WTC11 (cell line): ENCODE measurements at places on chromosomes 4 and X. TPM values are rescaled to one million over a fixed set of nuclear protein-coding genes. Genes with fewer than 3 reads are reported as not detected.

The HSFX3 gene
- total RNA-seq = not detected in 3 replicates

The ART3 gene
- total RNA-seq = 0.27 to 0.59 TPM in 2 of 3 replicates, not detected in the other

The IL2RG gene
- total RNA-seq = 0.37 to 1.2 TPM (median 0.94 TPM) in 3 replicates

The ZMAT1 gene
- total RNA-seq = 3.0 to 3.7 TPM (median 3.5 TPM) in 3 replicates

The IDUA gene
- total RNA-seq = 8.5 to 9.7 TPM (median 8.7 TPM) in 3 replicates

The GRID2 gene
- 24.6 to 26.8 TPM (median 25.5 TPM) in 3 replicates for total RNA-seq

The PABPC1L2A gene
- 0.39 to 1.1 TPM (median 0.83 TPM) in 3 replicates for total RNA-seq

The UVSSA gene
- total RNA-seq = 36.9 to 41.5 TPM (median 40.4 TPM) in 3 replicates

- DNase-seq = peak; percentile 59
These were observed 100.1 kb downstream of the REPS2 start for GRCh38 chrX:17046478-17047097.

DNA sequence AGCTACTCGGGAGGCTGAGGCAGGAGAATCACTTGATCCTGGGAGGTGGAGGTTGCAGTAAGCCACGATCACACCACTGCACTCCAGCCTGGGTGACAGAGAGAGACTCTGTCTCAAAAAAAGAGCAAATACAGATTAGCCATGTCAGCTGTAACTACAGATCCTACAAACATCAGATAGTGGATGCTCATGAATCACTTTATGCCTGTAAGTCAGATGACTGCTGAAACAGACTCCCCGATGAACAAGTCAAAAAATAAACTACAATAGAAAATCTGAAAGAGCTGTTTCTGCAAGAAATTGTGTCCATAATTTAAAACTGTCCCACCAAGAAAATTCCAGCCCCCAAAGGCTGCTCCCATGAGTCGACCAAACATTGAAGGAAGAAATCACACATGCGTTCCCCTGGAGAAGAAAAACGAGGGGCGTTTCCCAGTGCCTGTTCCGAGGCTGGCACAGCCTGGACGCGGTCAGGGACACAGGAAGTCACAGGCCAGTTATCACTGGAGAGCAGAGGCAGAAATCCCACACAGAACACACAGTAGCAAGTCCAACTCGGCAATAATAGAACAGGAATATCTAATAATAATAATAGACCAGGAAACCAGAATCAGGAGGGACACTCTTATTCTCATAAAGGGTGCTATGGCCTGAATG, 30.0 kb upstream of the GTPBP6 start:
- DNase-seq = no peak

DNA sequence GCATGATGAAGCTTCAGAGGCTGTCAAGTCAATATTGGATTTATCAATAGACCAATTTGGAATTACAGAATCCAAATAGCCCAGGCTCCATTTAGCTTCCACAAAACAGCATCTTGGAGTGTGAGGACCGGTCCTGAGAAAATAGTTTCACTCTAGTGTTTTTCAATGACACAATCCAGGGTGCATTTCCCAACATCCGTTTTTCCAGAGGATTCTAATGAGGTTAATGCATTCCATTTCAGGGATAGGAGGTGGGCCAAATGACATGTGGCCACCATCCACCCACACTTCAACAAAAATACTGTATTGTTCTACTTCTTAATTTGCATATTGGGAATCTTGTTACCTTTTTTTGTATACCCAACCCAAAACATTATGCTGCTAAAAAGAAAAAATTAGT, 229.8 kb upstream of the LDB2 start:
- DNase-seq = no peak

DNA sequence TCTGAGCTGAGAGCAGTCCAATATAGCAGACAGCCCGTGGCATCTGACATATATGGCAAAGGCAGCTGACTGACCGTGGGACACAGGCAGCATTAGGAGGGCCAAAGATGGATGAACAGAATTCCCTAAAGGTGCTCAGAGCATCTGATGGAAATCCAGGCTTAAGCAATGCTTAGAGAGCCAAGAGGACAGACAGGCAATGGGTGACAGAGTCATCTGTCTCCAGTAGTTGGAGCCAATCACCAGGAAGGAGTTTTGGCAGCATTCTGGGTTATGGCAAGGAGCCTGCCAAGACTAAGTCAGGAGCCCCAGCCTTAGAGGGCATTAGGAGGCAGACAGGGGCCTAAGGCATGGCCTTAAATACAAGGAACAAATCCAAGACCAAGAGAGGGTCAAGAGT, 153.3 kb upstream of the USP9X start:
- no peak for DNase-seq

- no peak for DNase-seq
These were observed 27.7 kb downstream of the UVSSA start for GRCh38 chr4:1374706-1375045.

DNA sequence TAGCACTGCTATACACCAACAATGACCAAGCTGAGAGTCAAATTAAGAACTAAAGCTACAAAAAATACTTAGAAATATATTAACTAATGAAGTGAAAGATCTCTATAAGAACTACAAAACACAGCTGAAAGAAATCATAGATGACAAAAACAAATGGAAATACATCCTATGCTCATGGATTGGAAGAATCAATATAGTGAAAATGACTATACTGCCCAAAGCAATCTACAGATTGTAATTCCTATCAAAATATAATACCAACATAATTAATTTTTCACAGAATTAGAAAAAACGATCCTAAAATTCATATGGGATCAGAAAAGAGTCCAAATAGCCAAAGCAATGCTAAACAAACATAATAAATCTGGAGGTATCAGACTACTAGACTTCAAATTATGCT, 87.8 kb downstream of the STARD8 start:
- DNase-seq = no peak

DNA sequence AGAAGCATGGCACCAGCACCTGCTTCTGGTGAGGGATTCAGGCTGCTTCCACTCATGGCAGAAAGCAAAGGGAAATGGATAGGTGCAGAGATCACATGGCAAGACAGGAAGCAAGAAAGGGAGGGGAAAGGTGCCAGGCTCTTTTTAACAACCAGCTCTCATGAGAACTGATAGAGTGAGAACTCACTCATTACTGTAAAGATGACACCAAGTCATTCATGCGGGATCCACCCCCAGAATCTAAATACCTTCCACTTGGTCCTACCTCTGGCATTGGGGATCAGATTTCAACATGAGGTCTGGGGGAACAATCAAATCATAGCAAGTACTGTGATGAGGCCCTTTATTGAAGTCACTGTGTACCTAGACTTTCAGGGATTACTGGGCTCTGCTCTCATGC, 72.0 kb upstream of the PRDM5 start:
- DNase-seq = no peak

GRCh38 chrX:153469811-153470410, 465 bp downstream of the HAUS7 start:
- DNase-seq = peak; percentile 29

- no peak for DNase-seq
These were observed 68.3 kb upstream of the ATOH1 start for GRCh38 chr4:93760284-93760683.

- DNase-seq = no peak
These were observed 87.8 kb upstream of the BMPR1B start for GRCh38 chr4:94669672-94670664.

- no peak for DNase-seq
These were observed 195.7 kb upstream of the GK2 start for GRCh38 chr4:79603681-79604080.

GRCh38 chr4:112213856-112214255, 17.7 kb upstream of the AP1AR start:
- DNase-seq = no peak

DNA sequence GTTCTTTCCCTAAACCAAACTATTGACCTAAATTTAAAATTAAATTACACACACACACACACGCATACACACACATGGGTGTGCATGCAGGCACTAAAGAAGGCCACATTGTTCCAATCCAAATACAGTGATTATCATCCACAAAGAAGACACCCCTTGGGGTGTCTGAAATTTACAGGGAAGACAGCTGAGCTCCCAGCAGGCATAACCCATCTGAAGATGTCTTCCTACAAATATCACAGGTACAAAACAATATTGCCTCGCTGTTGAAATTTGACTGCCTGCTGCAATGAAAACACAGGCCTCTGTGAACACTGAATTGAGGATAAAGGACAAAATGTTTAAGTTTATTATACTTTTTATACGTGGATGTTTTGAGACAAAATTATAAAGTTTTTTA, 50.2 kb upstream of the SLC7A11 start:
- DNase-seq = no peak

DNA sequence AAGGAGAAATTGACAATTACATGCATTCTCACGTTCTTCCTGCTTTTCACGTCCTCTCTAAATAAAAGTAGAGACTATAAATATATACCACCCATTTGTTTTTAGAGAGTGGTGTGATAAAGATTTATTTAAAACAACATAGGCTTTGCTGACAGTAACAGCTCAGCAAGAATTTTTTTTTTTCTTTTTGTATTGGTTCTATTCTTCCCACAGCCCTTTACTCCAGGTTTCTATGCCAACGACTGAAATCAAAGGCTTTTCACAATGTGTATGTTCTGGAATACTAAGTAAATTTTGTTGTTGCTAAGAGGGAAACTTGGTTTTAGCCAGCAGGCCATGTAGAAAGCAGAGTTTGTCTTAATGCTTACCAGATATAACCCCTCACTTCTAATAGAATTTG, 43.4 kb downstream of the MAOA start:
- no peak for DNase-seq

GRCh38 chr4:3418029-3418762, 23.6 kb upstream of the HGFAC start:
- peak; percentile 63 for DNase-seq

GRCh38 chr4:1715002-1715758, 3.1 kb upstream of the SLBP start:
- no peak for DNase-seq

DNA sequence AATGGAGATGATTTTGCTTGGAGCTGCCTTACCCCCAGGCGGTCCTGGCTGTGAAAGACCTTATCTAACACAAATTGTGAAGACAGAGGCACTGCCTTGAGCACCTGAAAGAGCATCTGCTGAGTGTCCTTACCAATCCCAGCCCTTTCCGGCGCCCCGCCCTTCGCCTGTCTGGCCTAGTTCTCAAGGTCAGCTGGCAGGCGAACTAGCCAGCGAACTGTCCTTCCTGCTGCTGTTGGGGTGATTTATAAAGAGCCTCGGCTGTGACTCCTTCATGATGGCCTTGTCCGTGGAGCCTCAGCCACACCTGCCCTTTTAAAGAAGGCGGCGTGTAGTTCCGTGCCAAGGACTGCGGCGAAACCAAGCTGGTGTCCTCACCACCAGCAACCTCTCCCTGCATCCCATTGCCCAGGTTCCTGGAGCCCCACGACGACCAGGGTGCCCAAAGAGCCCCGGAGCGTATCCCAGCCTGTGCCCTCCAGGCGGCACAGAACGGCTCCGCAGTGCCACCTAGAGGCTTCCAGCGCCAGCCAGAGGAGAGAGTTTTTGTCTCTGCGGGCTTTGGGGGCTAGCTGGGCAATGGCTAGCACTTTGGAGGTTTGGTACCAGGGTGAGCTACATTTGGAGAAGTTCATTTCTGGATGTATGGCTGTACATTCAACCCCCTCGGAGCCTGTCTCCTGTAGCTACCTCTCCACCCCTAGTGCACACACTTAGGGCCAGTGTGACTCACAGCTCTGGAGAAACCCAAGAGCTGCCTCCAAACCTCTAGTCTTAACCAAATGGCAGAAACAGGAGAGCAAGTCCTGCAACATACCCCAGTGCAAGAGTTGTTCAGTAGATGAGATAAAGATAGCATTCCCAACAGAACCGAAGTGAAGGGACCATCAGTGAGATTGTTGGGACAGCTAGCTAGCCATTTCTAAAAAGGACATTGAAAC, 36.8 kb upstream of the VMA21 start:
- DNase-seq = peak; percentile 68

DNA sequence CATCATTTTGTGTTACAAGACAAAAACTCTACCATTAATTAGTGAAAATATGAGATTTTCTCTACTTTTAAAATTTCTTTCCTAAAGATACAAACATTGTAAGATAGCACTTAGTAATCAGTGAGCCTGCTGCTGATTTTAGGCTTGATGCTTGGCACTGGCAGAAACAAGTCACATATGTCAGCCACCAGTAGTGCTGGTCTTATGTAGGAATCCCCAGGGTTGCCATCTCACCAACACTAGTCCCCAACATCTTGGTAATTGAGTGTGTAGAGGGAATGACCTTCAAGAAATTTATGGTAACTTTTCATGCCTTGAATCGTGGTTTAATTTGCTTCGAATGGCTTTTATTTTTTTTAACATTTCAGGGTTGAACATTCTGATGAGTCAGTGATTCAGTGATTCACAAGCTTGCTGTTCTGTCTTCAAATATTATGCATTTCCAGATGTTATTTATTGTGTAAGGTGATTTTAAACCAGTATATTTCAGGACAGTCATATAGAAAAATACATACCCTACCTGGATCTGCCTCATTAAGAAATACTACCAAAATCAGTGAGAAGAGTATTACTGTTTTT, 11.9 kb downstream of the EXOC1 start:
- no peak for DNase-seq

DNA sequence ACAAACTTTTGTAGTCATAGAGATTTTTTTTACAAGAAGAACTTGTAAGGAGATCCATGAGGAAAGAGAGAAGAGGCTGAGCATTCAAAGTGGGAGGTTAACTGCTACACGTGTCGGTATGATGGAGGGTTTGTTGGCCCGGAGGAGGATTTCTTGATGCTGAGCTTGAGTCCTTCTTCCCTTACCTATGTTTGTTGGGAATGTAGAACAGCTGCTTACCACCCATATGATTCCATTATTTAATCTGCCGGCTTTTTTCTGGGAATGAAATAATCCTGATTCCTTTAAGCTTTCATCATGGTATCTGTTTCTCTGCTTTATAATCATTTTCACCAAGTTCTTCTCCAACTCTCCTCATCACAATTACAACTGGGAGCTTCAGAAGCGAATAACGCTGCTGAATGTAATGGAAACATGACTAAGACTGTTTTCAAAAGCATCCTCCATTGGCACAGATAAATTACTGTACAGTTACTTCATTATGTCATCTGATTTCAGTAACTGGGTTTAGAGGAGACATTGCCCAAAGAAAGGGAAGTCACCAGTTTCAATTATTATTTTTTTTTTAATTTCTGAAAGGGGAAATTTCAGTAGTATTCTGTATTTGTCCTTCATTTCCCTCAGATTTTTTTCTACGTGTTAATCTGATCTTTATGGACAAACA, 420.6 kb downstream of the SPRY1 start:
- no peak for DNase-seq

DNA sequence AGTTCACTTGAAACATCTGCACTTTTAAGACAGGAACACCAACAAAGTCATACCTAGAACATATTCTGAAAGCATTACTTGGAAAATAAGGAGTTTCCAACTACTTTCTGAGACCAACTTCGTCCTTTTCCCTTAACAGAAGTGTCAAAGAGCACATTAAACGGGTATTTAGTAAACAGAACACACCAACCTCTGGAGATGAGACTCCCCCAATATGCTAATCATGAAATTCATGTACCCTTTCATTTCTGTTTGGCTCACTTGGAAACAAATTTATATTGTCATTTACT, 69.2 kb downstream of the NOCT start:
- no peak for DNase-seq

GRCh38 chr4:90209922-90210321, 82.7 kb downstream of the CCSER1 start:
- DNase-seq = no peak

DNA sequence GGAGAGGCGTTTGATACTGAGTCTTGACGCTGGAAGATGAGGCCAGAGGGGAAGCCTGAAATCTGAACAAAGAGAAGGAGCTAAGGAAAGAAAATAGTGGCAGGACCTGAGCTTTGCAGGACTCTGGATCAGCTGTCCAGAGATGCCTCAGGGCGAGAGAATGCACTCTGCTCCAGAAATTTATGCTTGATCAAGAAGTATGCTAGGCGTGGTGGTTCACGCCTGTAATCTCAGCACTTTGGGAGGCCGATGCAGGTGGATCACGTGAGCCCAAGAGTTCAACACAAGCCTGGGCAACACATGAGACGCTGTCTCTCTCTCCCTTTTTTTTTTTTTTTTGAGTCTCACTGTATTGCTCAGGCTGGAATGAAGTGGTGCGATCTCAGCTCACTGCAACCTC, 1.9 kb downstream of the TRIM75 start:
- no peak for DNase-seq
